Forelimb muscle (tissue), 1 donor: ENCODE measurements at places on chromosomes 5 and 9.

DNA sequence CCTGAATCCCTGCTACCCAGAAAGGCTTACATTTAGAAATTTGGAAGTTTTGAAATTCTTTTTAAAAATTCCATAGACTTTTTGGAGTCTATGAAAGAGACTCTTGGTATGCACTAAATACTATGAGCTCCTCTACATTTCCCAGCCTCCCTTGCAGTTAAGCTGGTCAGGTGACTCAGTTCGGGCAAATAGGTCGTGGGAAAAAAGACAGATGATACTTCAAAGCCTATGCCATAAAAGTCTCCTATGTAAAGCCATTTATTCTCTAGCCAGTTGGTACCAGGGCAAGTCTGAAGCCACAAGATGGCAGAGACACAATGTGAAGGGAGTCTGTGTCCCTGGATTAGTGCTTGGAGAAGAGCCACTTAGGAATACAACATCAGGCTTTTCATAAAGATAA lies 101.8 kb downstream of the BOD1 start:
- DNase-seq: no peak

DNA sequence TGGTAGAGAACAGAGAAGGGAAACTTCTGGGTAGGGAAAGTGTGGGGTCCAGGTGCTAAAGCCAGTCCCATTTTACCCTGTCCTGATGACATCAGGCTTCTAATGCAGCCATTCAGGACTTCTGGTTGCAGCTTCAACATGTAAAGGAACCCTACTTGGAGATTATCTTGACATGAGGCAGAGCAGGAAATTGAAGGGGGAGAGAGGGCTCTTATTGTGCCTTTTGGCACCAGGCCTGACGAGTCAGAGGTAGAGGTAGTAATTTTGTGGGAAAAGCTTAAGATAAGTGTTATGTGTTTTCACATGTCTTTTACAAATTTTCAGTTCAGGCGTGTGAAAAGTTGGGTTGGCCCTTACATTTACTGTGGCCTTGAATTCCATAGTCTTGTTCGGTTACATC lies 102.4 kb upstream of the APC start:
- no peak for DNase-seq

DNA sequence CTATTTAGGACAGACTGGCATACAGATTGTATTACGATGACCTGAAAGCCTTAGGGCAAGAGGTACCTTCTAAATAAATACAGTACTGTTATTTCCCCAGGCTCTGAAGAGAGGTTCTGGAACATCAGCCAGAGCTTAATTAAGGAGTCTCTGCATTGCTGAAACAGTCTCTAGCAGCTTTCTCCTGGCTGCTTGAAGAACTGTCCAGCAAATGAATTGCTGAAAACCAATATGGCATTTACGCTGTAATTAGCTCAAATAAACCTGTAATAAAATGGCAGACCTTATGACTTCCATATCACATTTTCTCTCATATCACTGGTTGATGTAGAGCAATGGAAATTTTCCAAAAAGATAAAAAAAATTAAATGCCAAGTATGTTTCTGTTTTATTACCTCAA lies 636.3 kb downstream of the GABRG2 start:
- DNase-seq: no peak

GRCh38 chr5:42520203-42520602 lies 97.0 kb downstream of the GHR start:
- DNase-seq: no peak

DNA sequence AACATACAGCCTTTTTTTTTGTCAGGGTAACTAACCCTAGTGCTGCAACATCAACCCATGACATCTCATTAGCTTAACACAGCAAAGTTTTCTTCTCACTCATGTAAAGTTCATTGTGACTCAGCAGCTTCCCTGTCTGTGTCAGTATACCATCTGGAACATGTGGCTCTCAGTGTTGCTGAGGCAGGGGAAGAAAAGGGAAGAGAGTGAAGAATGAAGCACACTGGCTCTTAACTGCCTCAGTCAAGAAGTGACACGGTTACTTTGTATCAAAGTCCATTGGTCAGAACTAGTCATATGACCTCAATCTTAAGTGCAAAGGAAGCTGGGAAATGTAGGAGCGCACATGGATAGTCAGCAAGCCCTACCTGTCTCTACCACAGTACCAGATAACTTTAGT lies 185.0 kb upstream of the ELL2 start:
- DNase-seq: no peak

DNA sequence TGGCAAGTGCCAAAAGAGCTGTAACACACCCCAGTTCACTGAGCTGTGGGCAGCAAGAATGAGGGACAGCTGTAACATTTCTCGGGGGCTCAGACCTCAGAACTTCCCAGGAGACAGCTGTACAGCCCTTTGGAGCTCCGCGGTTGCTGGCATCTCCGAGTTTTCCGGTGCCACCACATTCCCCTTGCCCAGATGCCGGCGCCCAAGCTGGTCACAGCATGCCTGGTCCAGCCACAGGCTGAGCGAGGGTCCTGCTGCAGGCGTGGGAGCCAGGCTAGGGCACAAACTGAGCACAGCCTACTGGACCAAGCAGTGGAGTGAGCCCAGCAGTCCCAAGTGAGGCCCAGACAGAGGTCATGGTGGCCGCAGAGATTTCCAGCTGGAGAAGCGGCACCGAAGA lies 797.7 kb upstream of the EDIL3 start:
- no peak for DNase-seq

GRCh38 chr9:80883426-80883825 lies 805.9 kb downstream of the TLE1 start:
- DNase-seq: peak; percentile 22

GRCh38 chr5:137226081-137226480 lies 273.0 kb downstream of the SPOCK1 start:
- no peak for DNase-seq

DNA sequence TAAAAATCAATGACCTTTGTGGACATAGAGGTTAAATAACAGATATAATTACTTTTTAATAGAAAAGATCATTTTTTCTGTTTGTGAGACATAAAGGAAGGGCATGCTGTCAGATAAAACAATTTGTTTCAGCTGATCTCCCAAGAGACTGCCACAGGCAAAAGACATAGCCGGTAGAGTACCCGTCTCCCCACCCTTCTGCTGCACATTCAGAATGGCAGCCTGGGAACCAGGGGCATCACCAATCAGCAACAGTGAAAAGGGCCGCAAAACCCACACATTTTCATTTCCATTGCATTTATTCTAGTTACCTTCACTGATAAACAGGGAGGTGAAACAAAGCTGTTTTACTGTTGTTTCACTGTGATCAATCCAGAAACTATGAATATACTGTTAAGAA lies 357.7 kb downstream of the ARRDC3 start:
- no peak for DNase-seq

DNA sequence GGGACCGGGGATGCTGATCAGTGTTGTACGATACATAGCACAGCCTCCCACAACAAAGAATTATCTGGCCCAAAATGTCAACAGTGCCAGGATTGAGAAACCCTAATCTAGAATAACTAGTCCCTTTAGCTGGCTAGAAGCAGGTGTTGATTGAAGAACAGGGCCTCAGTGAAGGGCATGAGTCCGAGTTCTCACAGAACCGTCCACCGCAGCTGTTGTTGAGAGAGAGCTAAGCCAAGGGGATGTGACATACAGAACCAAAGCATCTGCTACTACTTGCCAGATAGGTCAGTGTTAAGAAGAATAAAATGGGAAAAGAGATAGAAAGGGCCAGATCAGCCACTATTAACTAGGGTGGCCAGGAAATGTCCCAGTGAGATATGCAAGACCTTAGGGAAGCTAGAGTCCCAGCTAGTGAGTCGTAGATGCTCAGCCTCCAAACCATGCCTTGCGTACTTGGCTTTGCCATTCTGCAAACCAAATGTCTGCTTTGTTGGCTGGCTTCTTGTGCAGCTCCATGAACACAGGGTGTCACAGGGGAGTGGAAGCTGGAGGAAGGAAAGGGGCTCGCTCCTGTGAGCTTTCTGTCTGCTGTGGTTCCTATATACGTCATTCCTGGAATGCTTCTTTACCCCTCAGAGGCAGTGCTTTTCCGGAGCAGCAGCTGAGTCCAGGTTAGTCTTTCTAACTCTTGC lies 68.9 kb downstream of the FBXO38 start:
- DNase-seq: no peak

DNA sequence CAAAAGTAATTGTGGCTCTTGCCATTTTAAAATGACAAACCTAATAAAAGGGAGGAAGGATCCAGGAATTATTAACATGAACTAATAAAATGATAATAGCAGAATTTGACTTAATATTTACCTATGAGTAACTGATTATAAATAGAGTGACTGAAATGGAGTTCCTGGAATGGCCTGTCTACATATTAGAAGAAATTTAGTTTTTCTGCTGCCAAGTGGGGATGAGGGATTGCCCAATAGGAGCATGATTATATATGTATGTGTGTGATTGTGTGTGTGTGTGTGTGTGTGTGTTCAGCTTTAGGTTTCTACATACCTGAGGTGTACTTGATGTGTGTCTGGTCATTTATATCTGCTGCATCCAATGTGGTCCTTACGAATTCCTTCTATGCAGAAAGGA lies 36.6 kb upstream of the ITGA1 start:
- no peak for DNase-seq

- no peak for DNase-seq
Measured at GRCh38 chr5:35668794-35669193, 51.1 kb downstream of the SPEF2 start.

GRCh38 chr5:78129597-78129996 lies 164.9 kb downstream of the AP3B1 start:
- no peak for DNase-seq

GRCh38 chr9:101601904-101602765 lies 7.4 kb upstream of the PPP3R2 start:
- DNase-seq: peak; percentile 26

- DNase-seq: no peak
Measured at GRCh38 chr9:111649016-111649415, 12.4 kb upstream of the GNG10 start.

GRCh38 chr5:45847877-45848276 lies 151.7 kb upstream of the HCN1 start:
- no peak for DNase-seq

- DNase-seq: no peak
Measured at GRCh38 chr9:13274886-13275641, 4.4 kb downstream of the MPDZ start.

DNA sequence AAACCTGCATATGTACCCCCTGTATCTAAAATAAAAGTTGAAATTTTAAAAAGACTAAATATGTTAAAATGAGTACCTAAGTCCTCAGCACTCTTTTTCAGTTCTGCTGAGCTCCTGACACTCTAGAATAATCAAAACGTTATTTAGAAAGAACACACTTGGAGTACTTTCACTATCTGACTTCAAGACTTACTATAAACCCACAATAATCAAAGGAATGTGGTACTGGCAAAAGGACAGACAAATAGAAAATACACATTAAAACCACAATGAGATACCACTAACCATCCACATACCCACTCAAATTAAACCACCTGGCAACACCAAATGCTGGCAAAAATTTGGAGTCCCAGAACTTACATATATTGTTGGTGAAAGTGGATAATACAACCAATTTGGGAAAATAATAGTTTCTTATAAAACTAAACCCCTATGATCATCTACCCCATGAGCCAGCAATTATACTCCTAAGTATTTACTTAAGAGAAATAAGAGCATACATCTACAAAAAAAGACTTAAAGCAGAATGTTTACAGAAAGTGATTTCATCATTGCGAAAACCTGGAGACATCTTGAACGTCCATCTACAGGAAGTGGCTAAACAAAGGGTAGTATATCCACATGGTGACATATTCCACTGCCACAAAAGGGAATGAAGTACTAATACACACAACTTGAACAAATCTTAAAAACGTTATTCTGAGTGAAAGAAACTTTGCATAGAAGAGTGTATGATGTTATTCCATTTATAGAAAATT lies 12.8 kb upstream of the PRSS3 start:
- no peak for DNase-seq

DNA sequence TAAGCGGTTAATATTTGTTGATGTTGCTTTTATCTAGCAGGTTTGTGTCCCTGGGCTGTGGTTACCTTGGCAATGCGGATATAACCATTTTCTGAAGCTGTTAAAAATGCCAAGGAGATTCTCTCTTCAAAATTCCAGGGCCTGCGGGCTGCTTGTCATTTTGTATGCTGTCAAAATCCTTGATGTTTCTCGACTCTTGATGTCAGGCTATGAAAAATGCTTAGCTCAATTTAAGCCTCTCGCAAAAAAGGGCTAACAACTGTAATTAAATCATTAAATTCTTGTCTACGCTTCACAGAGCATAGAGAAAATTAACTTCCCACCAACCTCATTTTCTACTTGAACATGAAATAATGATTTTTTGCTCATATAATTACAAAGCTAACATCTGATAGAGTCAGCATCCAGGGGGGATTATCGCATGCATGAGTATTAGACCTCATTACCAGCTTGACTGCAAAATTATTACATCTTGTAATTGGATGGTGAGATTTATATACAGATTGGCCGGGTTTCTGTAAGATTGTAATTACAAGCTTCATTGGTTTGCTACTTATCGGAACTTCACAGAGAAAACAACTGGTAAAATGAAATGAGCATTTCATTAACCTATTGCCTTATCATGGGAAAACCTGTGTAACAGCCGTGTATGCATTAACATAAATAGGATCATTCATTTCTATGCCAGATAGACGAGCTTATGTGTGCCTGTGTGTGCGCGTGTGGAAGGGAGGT lies 83.1 kb upstream of the IRX1 start:
- DNase-seq: no peak

DNA sequence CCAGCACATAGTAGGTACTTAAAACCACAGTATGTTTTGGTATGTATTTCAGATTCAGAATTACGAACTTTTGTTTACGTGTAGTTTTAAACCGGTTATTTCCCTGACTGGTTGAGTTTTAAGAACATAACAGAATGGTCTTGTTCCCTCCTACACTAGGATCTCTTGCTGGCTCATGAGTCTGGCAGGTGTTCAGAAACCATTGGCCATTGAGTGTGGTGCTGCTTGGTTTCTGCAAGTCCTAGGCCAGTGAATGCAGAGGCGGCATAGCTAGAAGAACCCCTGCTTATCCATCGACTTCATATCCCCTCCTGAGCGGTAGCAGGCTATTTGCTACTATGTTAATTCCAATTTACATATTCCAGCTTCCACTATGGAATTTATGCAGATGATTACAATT lies 65.6 kb downstream of the GPR21 start:
- no peak for DNase-seq

- no peak for DNase-seq
Measured at GRCh38 chr9:136074706-136075105, 20.4 kb downstream of the NACC2 start.

DNA sequence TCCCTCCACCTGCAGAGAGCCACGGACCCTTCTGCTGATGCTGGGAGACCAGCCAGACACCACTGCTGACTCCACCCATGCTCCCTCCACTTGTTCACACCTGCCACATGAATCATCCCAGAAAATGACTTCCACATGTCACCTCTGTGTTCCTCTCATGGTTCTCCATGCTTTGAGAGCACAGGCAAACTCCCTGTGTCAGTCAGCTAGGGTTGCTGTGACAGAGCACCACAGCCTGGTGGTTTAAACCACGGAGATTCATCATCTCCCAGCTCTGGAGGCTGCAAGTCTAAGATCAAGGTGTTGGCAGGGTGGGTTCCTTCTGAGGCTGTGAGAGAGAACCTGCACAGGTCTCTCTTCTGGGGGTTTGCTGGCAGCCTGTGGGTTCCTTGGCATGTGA lies 381.4 kb downstream of the GADD45G start:
- no peak for DNase-seq

GRCh38 chr5:2201832-2202231 lies 319.1 kb upstream of the IRX4 start:
- no peak for DNase-seq

GRCh38 chr9:115396071-115396529 lies 278.1 kb upstream of the TNC start:
- DNase-seq: no peak
